ENCODE measurements at places on chromosomes 1 and 21. TPM values are rescaled to one million over a fixed set of nuclear protein-coding genes. Genes with fewer than 3 reads are reported as not detected.
A peak's percentile ranks its signal among the peaks of the same experiment; 100 is the strongest.

SERPINC1 gene
- not detected for polyA plus RNA-seq

TENT5C gene
- 0.23 TPM for polyA plus RNA-seq

CELA3A gene
- polyA plus RNA-seq = not detected

AGL gene
- 11.8 TPM for polyA plus RNA-seq

RHBDL2 gene
- 0.70 TPM for polyA plus RNA-seq

DNM3 gene
- 5.2 TPM for polyA plus RNA-seq

DNA sequence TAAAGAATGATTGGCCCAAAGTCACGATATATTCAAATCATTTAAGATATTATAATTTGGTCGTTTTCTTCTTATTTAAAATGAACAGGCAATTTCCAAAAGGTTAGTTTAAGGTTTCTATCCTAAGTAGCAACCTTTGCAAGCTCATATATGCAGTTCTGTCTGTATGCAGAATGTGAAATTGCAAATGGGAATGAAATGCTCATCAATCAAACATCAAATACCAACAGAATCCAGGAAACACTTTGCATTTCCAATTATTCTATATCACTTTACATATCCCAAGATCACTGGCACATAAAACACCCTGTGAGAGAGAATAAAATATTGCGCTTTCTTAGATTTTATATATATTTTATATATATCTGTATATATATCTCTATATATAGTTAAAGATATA is 237.3 kb downstream of the NRIP1 start:
- H3K4me1 ChIP-seq = no peaks in the 10 kb centered on the region
- H3K36me3 ChIP-seq = no peaks in the 10 kb centered on the region
- H3K27me3 ChIP-seq = no peaks in the 10 kb centered on the region
- H3K4me3 ChIP-seq = no peak overlapping the region
- DNase-seq = no peak

DNA sequence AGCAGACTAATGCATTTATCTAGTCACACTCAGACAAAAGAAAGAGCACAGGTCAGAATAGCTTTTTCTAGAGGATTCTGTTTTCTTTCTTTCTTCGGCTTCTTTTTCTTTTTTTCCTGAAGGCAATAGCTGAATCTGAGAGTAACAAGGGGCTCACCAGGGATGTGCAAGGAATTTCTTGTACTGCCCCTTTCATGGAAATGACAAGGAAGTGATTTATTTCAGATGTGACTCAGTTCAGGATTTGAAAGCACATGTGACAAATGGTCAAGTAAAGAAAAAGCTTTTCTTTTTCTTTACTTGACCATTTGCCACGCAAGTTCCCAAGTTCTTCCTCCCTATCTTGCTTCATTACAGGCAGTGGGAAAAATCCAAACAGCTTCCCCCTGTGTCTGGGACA is 202.0 kb downstream of the GABPA start:
- H3K36me3 ChIP-seq = no peaks in the 10 kb centered on the region
- no peak overlapping the region for H3K4me3 ChIP-seq
- no peaks in the 10 kb centered on the region for H3K4me1 ChIP-seq
- H3K27ac ChIP-seq = 0 out of 2 replicates have a peak overlapping the region, but pooled peaks have one; percentile 15
- H3K27me3 ChIP-seq = no peaks in the 10 kb centered on the region

GRCh38 chr21:26916799-26917198 is 50.1 kb downstream of the ADAMTS5 start:
- no peaks in the 10 kb centered on the region for H3K36me3 ChIP-seq
- peak; percentile 65 for DNase-seq
- H3K4me1 ChIP-seq = peaks cover 11% of the 10 kb centered on the region
- H3K27ac ChIP-seq = no peak overlapping the region
- no peak overlapping the region for H3K4me3 ChIP-seq
- H3K27me3 ChIP-seq = no peaks in the 10 kb centered on the region

GRCh38 chr1:40014253-40014706 is 26.2 kb upstream of the CAP1 start:
- no peaks in the 10 kb centered on the region for H3K36me3 ChIP-seq
- no peaks in the 10 kb centered on the region for H3K27me3 ChIP-seq
- no peaks in the 10 kb centered on the region for H3K4me1 ChIP-seq
- no peak for DNase-seq

GRCh38 chr1:15954316-15954715 is 21.6 kb downstream of the ZBTB17 start:
- H3K27me3 ChIP-seq = no peaks in the 10 kb centered on the region
- no peak overlapping the region for H3K4me3 ChIP-seq
- peaks cover 37% of the 10 kb centered on the region for H3K4me1 ChIP-seq
- no peak overlapping the region for H3K27ac ChIP-seq

- no peak for DNase-seq
- no peaks in the 10 kb centered on the region for H3K27me3 ChIP-seq
- peaks cover 46% of the 10 kb centered on the region for H3K36me3 ChIP-seq
- no peaks in the 10 kb centered on the region for H3K4me1 ChIP-seq
- no peak overlapping the region for H3K4me3 ChIP-seq
Measured at GRCh38 chr1:220005489-220005888, 40.8 kb downstream of the EPRS1 start.

GRCh38 chr1:91325456-91325855 is 79.2 kb downstream of the HFM1 start:
- no peak overlapping the region for H3K4me3 ChIP-seq
- no peaks in the 10 kb centered on the region for H3K4me1 ChIP-seq
- H3K27ac ChIP-seq = no peak overlapping the region
- no peaks in the 10 kb centered on the region for H3K27me3 ChIP-seq

DNA sequence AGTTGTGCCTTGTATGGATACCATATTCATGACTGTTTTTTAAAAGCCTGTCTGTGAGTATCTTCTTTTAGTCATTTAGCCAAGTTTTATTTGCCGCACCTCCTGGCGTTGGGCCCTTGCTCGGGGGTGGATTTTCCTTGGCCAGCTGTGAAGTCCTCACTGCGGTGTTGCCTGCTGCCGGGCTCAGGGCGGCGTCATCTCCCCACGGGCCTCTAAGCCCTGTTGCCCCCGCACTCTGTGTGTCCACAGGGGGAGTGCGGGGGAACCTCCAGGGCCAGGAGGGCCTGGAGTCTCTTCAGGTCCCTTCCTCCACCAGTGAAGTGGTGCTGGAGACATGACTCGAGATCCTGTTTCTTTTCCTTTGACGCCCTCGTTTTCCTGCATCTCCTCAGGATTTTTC is 65.8 kb upstream of the DIP2A start:
- H3K27ac ChIP-seq = peak overlapping the region; percentile 42
- H3K4me3 ChIP-seq = no peak overlapping the region
- no peaks in the 10 kb centered on the region for H3K4me1 ChIP-seq

Data from GM23338 (cell line).